ENCODE measurements at places on chromosomes 11 and 22.
A peak's percentile ranks its signal among the peaks of the same experiment; 100 is the strongest.

DNA sequence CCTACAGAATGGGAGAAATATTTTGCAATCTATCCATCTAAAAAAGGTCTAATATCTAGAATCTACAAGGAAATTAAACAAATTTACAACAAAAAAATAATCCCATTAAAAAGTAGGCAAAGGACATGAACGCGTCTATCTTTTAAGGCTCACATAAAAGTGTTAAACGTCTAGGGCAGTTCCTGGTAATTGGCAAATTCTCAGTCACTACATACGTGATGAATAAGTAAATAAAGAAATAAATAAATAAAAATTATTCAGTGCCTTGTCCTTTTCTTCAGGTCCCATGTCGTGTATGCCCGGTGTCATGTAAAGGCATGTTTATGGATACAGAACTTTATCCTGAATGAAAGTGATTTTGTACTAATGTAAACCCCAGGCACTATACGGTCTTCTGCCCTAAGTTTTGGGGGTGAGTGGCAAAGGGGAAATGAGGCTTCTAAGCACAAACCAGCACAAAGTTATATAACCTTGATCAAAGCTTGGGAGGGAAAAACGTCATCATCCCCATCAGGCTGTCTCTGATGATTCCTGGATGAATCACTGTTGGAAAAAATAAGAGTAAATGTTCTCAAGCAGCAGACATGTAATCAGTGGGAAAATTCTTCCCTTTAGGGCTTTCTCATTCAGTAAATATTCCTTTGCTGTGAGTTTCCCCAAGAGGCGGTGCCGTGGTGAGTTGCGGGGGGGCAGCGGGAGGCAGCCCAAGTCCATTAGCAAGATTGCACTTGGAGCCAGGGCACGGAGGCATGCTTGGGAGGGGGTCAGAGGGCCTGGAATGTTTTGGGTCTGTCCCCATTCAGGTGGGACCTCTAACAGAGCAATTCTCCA is 30.4 kb upstream of the MICAL2 start:
- DNase-seq, result no peak

- no peak for DNase-seq
Observed at GRCh38 chr22:22930571-22931556, 43.2 kb downstream of the IGLL5 start.

- DNase-seq, result peak; percentile 56
Observed at GRCh38 chr11:10455637-10456487, 798 bp downstream of the AMPD3 start.

- no peak for DNase-seq
Observed at GRCh38 chr11:120911943-120912342, 112.0 kb upstream of the TBCEL start.

DNA sequence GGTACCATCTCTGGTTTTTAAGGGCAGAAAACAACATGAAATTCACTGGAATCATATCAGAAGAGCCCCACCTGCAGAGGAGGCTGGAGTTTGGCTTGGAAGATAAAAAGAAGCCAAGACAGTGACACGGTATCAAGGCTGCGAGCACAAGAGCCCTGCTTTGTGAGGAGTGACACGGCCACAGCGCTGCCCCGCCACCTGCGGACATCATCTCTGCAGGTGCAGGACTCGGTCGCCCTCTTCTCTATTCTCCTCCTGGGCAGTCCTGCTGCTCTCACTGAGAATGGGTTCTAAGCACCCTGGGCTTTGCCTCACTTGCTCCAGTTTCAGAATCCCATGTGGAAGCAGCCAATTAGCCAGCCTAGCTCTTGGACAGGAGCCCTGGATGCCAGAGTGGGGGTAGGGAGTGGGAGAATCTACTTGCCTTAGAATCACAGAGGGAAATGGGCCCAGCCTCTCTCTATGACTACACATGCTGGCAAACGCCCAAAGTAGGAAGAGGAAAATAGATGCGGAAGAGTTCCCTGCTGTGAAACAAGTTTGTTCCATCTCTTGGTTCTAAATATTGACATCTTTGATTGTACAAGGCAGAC is 17.1 kb downstream of the APOL4 start:
- DNase-seq, result no peak

GRCh38 chr11:70255477-70256116 is 14.9 kb upstream of the PPFIA1 start:
- no peak for DNase-seq

- DNase-seq, result no peak
Observed at GRCh38 chr22:49328630-49329405, 498.9 kb downstream of the BRD1 start.

GRCh38 chr11:70900540-70900939 is 351.8 kb downstream of the SHANK2 start:
- DNase-seq, result no peak

DNA sequence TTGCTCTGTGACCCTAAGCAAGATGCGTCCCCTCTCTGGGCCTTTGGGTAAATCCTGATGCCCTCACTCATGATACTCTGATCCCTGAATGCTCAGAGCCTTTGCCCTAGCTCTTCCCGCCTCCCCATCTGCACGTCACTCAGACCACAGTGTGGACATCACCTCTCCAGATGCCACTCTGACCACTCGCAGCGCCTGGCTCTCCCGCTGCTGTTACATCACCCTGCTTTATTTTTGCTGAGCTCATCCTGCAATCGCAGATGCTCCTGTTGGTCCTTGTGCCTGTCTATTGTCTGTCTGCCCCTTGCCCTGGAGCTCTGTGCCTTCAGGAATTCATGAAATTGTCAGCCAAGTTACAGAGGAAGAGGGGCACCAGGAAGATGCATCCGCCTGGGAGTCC is 5.5 kb downstream of the OSM start:
- no peak for DNase-seq

DNA sequence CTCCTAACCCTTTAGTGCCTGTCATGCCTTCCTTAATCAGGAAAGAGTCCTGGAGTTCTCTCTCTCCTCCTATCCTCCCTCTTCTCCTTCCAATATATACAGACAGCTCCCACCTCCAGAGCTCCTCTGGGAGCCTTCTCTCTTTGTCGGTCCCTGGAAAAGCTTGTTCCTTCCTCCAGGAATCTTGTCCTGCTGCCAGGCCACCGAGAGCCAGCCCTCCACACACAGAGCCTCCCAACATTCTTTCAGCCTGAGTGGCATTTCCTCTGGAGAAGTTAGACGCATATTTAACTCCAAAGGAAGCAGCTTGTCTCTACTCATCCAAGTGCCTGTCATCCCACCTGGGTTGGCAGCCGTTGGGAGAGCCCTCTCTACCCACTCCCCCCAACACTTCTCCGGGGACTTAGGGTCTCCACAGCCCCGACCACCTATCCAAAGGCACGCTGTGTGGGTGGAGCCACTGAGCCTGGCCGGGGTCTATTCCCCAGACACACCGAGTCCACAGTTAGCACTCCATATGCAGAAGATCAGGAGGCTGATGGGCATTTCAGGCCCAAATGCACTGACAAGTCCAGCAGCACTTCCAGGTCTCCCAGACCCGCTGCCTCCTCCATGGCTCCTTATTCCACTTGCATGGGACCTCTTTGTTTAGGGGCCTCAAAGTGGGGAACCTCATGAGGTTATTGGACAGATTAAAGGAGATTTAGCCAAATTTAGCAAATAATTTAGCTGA is 31.1 kb downstream of the DKK3 start:
- no peak for DNase-seq

DNA sequence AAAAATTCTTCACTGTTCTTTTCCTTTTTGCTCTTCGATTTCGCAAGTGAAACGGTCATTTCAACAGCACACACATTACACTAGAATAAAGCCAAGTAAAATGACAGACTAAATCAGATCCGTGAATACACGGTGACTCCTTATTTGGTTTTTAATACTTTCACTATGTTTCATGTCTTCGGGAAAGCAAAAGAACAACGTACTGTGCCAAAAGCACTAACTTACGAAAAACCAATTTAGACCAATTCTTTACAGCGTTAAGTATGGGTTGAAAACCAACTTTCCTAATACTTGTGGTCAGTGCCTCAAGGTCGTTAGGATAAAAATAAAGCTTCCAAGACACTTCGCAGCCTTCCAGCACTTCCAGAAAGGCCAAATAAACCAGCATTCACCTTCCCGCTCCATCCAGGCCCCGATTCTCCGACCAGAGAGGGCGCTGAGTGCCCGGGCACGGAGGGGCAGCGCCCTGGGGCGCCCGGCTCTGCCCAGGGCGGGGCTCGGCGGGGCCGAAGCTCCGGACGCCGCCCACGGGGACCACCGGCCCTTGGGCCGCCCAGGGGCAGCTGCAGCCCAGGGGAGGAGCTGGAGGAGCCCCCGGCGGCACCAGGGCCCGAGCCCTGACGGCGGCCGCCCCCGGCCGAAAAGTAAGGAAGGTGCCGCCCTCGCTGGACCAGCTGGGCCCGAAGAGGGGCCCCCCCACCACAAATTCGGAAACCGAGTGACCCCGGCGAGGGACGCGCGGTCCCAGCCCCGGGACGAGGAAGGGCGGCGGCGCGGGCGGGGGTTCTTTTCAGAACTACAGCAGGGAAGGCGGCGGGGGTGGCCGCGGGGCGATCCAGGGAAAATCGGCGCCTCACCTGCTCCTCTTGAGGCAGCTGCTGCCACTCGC is 499 bp downstream of the ATL3 start:
- peak; percentile 18 for DNase-seq

- DNase-seq, result no peak
Observed at GRCh38 chr11:45042560-45042959, 91.9 kb upstream of the TP53I11 start.

- DNase-seq, result no peak
Observed at GRCh38 chr11:27721264-27722116, 21.2 kb upstream of the BDNF start.
